NCI-H2171 treated with DMSO at 0.1 percent for 48 hours (cell line): ENCODE measurements at places on chromosomes 5 and 9.
A peak's percentile ranks its signal among the peaks of the same experiment; 100 is the strongest.

GRCh38 chr9:98970532-98971041, 26.9 kb downstream of the COL15A1 start:
- no peak for DNase-seq

DNA sequence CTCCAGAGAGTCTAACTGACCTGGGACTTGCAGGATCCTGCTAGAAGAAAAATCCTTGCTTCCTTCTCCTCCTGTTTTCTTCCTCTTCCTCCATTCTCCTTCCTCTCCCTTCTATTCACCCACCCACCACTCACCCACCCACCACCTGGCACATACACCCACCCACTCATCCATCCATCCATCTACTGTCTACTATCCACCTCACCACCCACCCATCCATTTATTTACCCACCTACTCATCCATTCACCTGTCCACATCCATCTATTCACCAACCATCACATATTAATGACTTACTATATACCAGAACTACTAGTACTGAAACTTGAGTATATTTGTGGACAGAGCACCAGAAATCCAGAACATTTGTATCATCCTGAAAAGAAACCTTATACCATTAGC, 49.4 kb downstream of the EHMT1 start:
- DNase-seq = no peak

GRCh38 chr5:61599370-61600122, 267.5 kb downstream of the ZSWIM6 start:
- DNase-seq = no peak

- no peak for DNase-seq
Observed at GRCh38 chr5:21680641-21681040, 1172.5 kb downstream of the CDH12 start.

DNA sequence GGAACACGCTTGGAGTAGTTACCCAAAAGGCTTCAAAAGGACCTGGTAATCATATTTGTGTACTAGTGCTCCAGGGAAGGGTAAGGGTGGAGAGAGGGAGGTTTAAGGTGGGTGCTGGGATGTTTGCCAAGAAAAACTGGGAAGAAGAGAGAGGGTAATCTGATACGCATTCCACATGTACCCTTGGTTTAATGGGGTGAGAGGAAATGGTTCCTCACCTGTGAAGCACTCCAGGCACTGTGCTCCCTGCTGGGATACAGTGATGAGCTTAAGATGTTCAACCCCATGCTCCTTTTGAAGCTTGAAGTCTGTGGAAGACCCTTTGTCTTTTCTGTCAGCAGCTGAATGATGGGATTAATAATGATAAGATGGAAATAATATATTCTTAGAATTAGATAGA, 98.4 kb downstream of the COX7C start:
- peak; percentile 64 for DNase-seq

- DNase-seq = no peak
Observed at GRCh38 chr5:119597728-119598298, 31.5 kb upstream of the FAM170A start.

GRCh38 chr9:18707061-18707461, 233.1 kb downstream of the ADAMTSL1 start:
- no peak for DNase-seq

GRCh38 chr9:136619742-136620440, 42.8 kb upstream of the EGFL7 start:
- no peak for DNase-seq

DNA sequence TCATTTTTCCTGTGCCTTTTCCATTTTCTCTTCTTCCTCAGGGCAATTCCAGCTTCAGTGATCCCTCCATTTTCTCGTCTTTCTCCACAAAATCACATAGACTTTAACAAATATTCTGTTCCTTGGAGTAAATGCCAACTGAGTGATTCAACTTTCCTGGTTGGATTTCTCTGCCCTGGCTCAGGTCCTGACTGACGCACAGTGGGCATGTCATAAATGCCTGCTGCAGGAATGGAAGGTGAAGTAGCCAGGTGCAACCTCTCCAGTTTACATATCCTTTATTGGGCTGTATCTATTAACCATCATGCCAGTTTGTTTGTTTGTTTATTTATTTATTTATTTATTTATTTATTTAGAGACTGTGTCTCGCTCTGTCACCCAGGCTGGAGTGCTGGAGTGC, 95.1 kb downstream of the MEF2C start:
- DNase-seq = no peak

DNA sequence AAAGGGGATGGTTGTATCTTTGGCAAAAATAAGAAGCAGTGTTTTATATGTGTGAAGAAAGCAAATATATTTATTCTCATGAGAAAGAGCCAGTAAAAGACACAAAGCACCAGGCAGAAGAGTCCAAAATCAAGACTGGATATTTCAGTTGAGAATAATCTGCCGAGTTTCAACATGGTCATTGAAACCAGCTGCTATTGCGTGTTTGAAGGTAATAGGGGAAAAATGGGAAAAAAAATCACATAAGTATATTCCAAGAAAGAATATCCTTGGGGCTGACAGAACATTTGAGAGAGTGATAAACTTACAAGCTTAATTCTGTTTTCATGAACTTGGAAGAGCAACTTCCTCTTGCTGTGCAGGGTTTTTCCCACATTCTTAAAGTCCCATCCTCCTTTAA, 79.9 kb downstream of the ISOC1 start:
- DNase-seq = no peak

DNA sequence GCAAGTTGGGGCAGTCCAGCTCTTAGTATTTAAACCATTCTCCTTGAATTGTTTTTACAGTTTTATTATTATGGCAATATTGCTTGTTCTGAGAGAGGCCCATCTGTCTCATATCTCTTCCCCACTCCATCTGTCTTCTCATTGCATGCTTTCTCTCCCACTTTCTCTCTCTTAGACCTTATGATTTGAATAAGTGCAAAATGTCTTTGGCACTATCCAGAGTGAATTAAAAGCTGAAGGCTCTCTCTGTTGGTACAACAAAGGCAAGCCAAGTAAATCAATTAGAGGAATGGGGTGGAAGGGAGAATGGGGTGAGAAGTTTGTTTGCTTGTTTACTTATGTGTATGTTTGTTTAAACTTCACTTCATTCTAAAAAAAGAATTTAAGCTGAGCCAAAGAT, 195.3 kb upstream of the RFX3 start:
- peak; percentile 69 for DNase-seq

DNA sequence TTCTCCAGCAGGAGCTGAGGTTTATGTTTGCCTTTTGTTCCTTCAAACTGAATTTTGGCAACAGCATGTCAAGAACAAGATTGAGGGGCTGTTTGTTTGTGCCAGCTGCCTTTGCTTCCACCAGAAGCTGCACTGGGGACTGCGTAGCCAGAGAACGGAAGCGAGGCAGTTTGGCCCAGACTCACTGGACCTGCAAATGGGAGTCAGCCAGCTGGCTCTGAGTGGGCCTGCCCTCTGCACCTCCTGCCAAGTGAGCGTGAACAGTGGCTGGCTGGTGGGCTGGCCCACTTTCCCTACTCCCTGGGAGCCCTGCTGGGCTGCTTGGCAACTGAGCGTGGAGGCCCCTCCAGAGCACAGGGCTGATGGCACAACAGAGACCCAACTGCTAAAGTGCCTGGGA, 111.6 kb downstream of the GALNT10 start:
- peak; percentile 63 for DNase-seq

DNA sequence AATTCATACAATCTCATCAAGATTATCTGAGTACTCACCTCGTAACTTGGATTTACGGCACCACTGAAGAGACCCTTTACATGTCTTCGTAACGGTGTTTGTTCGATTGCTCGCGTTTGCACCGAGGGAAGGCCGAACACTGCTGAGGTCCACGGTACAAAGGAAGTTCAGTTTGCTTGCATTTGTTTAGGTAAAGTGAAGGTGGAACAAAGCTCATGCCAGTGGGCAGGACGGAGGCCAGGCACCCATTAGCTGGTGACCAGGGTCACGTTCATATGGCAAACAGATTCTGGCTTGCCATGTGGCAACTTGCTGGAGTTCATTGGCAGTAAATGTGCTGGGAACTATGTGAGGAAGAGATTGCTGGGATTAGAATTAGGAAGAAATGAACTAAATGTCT, 164.8 kb downstream of the MACROH2A1 start:
- no peak for DNase-seq

DNA sequence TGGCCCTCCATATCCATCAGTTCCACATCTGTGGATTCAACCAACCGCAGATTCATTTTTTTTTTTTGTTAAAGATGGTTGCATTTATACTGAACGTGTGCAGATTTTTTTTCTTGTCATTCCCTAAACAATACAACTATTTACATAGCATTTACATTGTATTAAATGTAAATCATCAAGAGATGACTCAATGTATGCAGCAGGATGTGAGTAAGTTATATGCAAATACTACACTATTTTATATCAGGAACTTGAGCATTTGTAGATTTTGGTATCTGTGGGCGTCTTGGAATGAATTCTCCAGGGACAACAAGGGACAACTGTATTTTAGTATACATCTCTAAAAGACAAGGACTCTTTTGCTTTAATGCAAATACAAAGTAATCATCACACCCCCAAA, 299.2 kb upstream of the ZNF608 start:
- no peak for DNase-seq

- peak; percentile 47 for DNase-seq
Observed at GRCh38 chr5:163408311-163408923, 29.0 kb upstream of the CCNG1 start.

- no peak for DNase-seq
Observed at GRCh38 chr5:167406513-167406912, 884.9 kb upstream of the WWC1 start.

DNA sequence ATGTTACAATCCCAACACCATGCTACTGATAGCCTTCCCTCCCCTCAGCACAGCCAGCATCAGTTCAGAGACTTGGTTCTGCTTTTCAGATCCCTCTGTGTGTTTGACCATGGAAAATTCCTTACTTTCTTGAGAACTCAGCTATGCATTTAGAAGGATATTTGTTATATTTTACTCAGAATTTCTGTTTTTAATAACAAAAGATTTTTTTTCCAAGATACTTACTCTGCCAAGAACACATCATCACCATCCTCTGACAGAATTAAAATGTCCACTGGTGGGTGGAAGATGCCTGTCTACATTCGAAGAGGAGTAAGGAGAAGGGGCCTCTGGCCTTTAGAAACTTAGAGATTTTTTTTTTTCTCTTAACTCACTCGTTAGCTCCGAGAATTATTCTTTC, 56.1 kb upstream of the CKMT2 start:
- no peak for DNase-seq

GRCh38 chr5:93622240-93622885, 39.3 kb downstream of the NR2F1 start:
- DNase-seq = peak; percentile 32

DNA sequence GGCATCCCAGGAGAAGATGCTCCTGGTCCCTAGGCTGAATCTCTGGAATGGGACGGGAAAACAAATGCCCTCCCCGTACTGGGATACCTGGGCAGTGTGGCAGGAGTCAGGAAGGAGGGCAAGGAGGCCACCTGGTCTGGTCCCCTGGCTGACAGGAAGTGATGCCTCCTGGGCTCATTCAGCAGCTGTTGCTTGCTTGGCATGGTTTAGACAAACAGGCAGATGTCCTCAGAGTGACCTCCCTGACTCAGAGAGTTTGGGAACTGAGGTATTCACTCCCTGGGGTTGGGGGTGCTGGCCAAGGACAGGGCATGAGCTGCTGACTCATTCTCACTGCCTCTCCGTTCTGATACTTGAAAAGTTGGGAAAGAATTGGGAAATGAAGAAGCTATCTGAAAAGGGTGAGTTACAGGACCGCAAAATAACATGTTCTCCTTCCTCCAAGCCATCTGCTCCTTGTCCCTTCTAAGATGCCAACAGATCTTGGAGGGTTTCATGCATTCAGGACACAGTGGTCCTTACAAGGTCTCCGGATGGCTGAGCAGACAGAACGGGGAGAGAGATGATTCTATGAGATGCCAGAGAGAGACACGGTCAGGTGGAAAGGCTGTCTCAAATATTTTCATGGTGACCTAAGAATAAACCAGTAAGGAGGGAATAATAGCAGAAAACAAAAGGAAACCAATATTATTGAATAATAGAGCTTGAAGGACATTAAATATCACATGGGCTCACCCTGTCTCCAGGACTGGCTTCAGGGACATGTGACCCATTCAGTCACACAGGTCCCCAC, 534.5 kb downstream of the BNC2 start:
- DNase-seq = no peak

DNA sequence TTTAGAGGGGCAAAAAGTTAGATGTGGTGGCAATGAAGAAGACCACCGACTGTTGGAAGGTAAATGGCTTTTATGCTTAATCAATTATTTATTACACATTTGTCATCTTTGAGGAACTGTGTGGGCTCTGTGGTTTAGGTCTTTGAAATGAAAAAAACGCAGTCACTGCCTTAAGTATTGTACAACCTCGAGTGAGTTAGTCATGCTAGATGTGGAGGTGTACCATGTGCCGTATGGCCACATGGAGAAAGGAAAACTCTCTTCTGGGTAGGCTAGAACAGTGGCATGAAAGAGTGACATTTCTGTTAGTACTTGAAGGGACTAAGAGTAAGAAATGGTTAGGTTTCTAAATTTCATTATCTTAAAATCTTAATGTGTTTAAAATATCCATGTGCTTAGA, 166.1 kb downstream of the HACD4 start:
- DNase-seq = no peak

GRCh38 chr5:156200938-156201787, 125.8 kb upstream of the SGCD start:
- no peak for DNase-seq

GRCh38 chr5:79803007-79803406, 113.4 kb downstream of the CMYA5 start:
- DNase-seq = no peak

- no peak for DNase-seq
Observed at GRCh38 chr9:35940458-35941407, 17.2 kb downstream of the OR2S2 start.

DNA sequence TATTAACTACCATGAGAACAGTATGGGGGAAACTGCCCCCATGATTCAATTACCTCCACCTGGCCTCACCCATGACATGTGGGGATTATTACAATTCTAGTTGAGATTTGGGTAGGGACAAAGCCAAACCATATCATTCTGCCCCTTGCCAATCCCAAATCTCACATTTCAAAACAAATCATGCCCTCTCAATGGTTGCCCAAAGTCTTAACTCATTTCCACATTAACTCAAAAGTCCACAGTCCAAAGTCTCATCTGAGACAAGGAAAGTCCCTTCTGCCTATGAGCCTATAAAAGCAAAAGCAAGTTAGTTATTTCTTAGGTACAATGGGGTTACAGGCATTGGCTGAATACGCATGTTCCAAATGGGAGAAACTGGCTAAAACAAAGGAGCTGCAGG, 180.7 kb upstream of the CDH12 start:
- no peak for DNase-seq

GRCh38 chr9:89695441-89695891, 90.7 kb downstream of the GADD45G start:
- no peak for DNase-seq

- DNase-seq = no peak
Observed at GRCh38 chr9:107183176-107183575, 99.9 kb upstream of the RAD23B start.

GRCh38 chr5:45454114-45454513, 242.1 kb downstream of the HCN1 start:
- DNase-seq = peak; percentile 69

- no peak for DNase-seq
Observed at GRCh38 chr5:73640861-73641320, 14.9 kb downstream of the ARHGEF28 start.
